ENCODE measurements at places on chromosomes 1 and 21. TPM values are rescaled to one million over a fixed set of nuclear protein-coding genes. Genes with fewer than 3 reads are reported as not detected.

WDR64 gene
- total RNA-seq = not detected

CDC7 gene
- 5.2 TPM for total RNA-seq

NENF gene
- total RNA-seq = 36.7 TPM

ALG14 gene
- total RNA-seq = 6.4 TPM

RUNX3 gene
- not detected for total RNA-seq

Data from fibroblast of villous mesenchyme (primary cell).